ENCODE measurements at places on chromosomes 2 and 18. TPM values are rescaled to one million over a fixed set of nuclear protein-coding genes. Genes with fewer than 3 reads are reported as not detected.

The ABCB11 gene
- total RNA-seq, result 0.03 TPM

The PRKAG3 gene
- total RNA-seq, result not detected

The KIF1A gene
- 0.83 TPM for total RNA-seq

The CRYGD gene
- not detected for total RNA-seq

The UGT1A6 gene
- total RNA-seq, result 1.5 TPM

The NEU2 gene
- not detected for total RNA-seq

The PTMA gene
- 1,450 TPM for total RNA-seq

The ME2 gene
- 38.7 TPM for total RNA-seq

The TUBA3E gene
- 0.62 TPM for total RNA-seq

The ZC3H8 gene
- 13.8 TPM for total RNA-seq

The PLCD4 gene
- 0.29 TPM for total RNA-seq

The GREB1L gene
- 1.8 TPM for total RNA-seq

The CCDC138 gene
- total RNA-seq, result 7.9 TPM

The UGT1A10 gene
- 0.49 TPM for total RNA-seq

The LYG2 gene
- total RNA-seq, result not detected

The LRRC30 gene
- total RNA-seq, result not detected

The SP5 gene
- total RNA-seq, result not detected

The RAB11FIP5 gene
- total RNA-seq, result 35.9 TPM

The CDH19 gene
- 1.2 TPM for total RNA-seq

The C2orf66 gene
- total RNA-seq, result 0.12 TPM

The MAP2 gene
- total RNA-seq, result 0.86 TPM

The MOCOS gene
- total RNA-seq, result 4.4 TPM

The ACTR2 gene
- total RNA-seq, result 184 TPM

The GRHL1 gene
- total RNA-seq, result 0.85 TPM
